ENCODE measurements at places on chromosomes 1 and 21.

DNA sequence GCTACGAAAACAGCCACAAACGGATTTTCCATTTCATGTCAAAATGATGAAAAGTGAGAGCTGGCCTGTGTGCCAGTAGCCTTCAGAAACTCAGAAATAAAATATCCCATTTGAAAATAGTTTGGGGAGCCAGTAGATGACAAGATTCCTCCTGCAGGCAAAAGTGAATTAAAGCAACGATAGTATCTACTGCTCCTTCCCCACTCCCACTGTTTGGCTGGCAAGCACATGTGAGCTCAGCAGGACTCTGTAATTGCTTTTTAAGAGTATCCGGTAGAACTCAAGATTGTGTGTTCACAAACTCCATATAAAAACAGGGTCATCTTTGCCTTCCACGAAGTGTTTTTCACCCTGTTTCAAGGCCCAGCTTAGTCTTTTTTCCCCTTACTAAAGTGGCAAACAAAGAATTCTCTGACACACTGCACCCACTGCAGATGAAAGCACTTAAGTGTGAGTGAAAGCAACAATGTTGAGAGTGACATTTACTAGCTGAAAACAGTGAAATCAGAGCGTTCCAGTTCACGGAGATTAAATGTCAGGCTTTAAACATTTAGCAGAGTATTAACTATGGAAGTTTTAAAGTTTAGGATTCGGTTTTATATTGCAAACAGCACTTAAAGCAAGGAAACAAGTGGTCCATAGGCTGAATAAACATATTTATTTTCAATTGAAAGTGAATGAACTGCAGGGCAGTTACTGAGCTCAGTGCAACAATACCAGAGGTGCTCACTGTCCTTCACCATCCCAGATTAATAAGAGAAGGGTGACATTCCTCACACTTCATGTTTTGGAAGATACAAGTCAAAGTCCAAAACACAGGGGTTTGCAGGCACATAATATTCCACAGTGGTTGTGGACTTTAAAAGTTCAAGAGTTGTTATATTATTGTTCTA, 70.0 kb downstream of the ALG14 start:
- no peak for DNase-seq

- DNase-seq, result no peak
Measured at GRCh38 chr21:28431022-28431421, 561.7 kb downstream of the LTN1 start.

DNA sequence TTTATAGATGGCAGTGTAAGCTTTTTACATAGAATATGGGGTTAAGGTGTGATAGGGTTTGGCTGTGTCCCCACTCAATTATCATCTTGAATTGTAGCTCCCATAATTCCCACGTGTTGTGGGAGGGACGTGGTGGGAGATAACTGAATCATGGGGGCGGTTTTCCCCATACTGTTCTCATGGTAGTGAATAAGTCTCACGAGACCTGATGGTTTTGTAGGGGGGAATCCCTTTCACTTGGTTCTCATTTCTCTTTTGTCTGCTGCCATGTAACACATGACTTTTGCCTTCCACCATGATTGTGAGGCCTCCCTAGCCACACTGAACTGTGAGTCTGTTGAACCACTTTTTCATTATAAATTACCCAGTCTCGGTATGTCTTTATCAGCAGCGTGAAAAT, 290.3 kb upstream of the B3GALT2 start:
- DNase-seq, result no peak

DNA sequence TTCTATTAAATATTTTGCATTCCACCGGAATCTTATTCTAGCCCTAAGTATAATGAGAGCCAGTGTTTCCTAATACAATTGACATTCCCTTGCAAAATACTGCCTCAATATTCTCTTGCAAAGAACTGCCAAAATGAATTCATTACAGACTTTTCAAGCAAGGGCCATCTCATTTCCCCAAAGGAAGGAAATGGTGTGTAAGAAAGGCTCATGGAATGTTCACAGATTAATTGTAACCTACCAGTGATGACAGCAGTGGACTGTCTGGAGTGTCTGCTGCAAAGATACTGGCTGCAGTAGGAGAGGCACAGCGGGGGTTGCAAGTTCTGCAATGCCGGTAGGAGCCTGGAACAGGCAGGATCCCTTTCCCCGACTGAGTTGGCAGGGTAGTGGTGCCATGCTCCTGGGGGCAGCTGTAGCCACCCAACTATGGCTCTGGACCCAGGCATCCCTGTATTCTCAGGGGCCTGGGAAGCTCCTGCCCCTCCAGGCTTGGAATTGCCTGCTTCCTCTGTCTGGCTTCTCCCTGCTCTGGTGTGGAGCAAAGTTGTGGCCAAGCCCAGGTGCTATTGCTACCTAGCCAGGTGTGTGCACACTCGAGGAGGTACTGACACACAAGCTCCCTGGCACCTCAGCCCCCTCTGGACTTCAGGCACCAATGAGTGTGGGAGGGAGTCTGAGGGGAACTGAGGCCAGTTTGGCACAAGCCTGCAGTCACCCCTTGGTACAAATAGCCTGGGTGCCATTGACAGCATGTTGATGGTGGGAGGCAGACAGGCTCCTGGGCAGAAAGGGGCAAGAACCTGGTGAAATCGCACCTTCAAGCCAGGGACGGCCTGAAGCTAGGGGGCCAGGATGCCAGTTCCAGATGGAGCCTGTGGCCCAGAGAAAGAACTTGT, 1371.0 kb downstream of the KCNT2 start:
- no peak for DNase-seq

DNA sequence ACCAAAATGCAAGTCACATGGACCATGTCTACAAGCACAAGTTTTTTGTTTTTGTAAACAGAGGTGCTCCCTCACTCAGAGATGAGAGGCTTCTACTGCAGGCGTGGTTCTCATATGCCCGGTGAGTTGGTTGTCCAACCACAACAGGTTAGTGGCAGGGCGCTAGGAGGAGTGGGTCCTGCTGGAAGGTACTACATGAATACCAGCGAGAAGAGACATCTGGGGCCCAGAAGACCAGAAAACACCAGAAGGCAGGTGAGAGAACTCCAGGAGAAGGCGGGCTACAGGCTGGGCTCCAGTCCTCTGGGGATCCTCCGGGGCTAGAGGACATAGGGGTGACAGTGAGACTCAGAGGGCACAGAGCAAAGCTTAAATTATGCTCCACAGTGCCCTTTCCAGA, 366.5 kb downstream of the MATN1 start:
- DNase-seq, result no peak

DNA sequence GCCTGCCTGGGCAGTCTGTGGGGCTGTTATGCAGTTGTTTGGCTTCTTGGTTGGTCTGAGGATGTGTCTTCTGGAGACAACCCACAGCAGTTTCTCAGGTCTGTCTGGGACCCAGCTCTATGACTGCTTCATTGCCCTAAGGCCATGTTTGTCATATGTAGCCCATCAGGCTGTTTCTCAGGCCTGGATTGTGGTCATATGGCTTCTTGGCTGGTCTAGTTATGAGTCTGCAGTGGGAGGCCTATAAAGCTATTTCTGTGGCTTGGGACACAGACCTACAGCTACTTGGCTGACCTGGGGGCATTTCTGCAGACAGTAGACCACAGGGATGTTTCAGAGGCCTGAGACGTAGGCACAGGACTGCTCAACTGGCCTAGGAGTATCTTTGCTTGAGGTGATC, 41.5 kb downstream of the CHIA start:
- DNase-seq, result no peak

DNA sequence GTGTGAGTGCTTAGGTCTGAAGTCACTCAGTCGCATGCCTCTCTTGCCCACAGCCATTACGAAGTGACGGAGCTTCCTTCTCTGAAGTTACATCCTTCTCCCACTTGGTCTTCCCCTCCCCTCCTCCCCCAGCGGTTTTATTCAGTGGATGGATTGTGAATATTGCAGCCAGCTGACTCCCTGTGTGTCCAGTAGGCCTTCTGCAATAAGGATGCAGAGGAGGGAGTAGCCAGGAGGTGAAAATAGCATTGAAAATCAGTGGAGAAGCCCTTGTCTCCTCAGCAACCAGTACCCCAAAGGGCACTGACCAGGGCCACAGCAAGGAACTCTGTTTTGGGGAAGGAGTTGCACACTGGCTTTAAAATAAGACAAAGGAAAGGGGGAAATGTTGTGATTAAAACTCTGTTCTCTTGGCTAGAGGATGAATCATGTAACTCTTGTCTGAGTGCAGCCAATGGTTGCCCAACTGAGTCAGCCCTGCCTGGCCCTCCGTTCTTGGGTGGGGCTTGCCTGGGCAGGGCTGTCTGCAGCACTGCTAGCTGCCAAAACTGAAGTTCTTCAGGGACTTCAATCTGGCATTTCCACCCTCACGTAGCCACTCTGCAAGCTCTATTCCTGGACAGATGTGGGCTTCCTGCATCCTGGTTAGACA, 4.3 kb downstream of the S100A10 start:
- DNase-seq, result no peak
